Esophagus squamous epithelium (tissue), 5 donors: ENCODE measurements at places on chromosomes 2 and 18. TPM values are rescaled to one million over a fixed set of nuclear protein-coding genes. Genes with fewer than 3 reads are reported as not detected.

The QPCT gene
- 2.1 TPM for total RNA-seq

The RFX8 gene
- total RNA-seq: 0.57 TPM

The SERPINB5 gene
- 262 TPM for total RNA-seq

The RNASEH1 gene
- 12.1 TPM for total RNA-seq

GRCh38 chr2:129293326-129293725 lies 686.1 kb upstream of the RAB6C start:
- no peaks in the 10 kb centered on the region for H3K27me3 ChIP-seq
- no peaks in the 10 kb centered on the region for H3K4me1 ChIP-seq

GRCh38 chr2:74915743-74916142 lies 42.7 kb upstream of the POLE4 start:
- peaks cover 9% of the 10 kb centered on the region for H3K4me1 ChIP-seq
- no peak for DNase-seq
- no peaks in the 10 kb centered on the region for H3K27me3 ChIP-seq
- H3K27ac ChIP-seq: no peak overlapping the region
- H3K36me3 ChIP-seq: no peaks in the 10 kb centered on the region
